ENCODE measurements at places on chromosomes 3 and 15.

GRCh38 chr3:52313188-52313773 lies 2.8 kb upstream of the DNAH1 start:
- DNase-seq = no peak

- DNase-seq = peak; percentile 44
Observed at GRCh38 chr3:15291589-15292541, 40.5 kb downstream of the SH3BP5 start.

DNA sequence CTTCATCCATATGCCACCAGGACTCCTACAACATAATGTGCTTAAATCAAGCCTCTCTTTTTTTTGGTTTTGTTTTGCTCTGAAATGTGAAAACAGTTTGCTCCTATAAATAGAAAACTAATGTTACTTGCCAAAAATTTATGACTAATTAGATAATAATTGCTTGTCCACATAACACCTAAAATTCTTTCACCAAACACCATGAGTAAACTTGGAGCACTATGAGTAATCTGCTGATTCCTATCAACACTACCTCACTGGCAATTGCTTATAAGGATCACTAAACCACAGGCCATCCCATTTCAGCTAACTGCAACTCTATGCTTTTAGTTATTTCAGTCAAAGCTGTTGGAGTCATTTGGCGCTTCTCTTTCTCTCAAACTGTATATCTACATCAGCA lies 252.7 kb downstream of the EPHA3 start:
- no peak for DNase-seq

DNA sequence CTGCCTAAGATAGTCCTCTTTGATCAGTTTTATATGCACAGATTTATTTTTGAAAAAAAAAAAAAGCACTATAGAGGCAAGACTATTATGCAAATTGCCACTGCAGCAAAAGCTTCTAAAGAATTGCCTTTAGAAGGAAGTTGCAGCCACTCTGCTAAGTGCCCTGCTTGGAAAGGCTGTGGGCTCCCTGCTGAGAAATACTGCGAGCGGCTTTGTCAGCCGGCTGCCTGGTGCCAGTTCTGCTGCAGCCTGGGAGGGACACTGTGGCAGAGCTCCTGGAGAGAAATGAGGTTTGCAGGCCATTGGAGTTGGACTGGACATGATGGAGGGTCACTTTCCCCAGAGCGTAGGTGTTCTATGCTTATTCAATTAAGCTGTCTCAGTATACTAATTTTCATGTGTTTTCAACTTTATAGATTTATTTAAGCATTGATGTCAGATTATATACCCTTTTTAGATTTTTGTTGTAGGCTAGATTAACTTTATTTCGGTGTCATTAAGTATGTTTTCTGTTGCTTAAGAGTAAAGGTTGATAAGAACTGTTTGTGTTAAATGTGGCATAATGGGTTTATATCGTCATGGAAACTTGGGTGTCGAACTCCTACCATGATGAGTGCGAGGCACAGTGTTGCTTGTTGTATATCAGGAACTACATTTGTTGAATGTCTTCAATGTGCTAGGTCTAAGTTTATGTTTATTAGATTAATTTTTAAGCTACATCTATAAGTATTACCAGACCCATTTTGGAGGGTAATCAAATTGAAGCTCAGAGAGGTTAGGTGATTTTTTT lies 6.6 kb downstream of the MAP2K5 start:
- DNase-seq = no peak

GRCh38 chr3:135182364-135182998 lies 387.4 kb downstream of the EPHB1 start:
- DNase-seq = no peak

GRCh38 chr15:73683777-73684580 lies at the start of gene CD276:
Gene CD276 (plus strand): TSS chr15:73684383. CDS start chr15:73699640, 15,257 bp downstream.
- no peak for DNase-seq
